ENCODE measurements at places on chromosomes 2 and 18.
A peak's percentile ranks its signal among the peaks of the same experiment; 100 is the strongest.

DNA sequence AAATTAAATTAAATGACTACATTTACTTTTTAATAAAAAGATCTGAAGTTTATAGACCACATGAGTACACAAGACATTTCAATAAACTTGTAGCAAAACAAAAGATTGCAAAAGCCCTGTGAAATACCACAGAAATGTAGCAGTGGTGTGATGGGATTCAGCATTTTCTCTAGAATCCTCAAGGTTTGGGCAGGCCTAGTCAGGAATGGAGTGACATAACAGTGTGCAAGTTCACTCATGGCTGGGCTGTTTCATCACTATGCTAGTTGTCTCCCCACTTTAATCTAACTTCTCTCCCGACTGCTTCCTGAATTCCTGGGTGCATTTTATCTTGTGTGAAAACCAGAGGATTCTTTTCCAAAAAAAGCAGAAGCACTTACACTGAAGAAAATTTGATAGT lies 1089.9 kb upstream of the DDX18 start:
- no peak for DNase-seq

- no peak for DNase-seq
These were observed 599.1 kb downstream of the NYAP2 start for GRCh38 chr2:225998653-225999052.

DNA sequence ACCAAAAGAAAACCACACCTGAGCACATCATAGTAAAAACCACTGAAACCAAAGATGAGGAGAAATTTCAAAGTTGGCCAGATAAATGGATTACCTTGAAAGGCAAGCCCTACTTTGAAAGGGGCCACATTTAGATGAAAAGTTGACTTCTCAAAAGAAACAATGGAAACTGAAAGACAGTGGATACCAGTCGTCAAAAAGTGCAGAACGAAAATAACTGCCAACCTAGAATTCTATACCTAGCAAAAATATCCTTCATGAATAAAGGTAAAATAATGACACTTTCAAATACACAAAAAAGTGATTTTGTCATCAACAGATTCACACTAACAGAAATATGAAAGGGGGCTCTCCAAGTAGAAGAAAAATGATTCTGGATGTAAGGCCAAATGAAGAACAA lies 18.4 kb downstream of the NEU4 start:
- DNase-seq, result no peak

- DNase-seq, result peak; percentile 24
These were observed 24.3 kb upstream of the CDH20 start for GRCh38 chr18:61308795-61309393.

DNA sequence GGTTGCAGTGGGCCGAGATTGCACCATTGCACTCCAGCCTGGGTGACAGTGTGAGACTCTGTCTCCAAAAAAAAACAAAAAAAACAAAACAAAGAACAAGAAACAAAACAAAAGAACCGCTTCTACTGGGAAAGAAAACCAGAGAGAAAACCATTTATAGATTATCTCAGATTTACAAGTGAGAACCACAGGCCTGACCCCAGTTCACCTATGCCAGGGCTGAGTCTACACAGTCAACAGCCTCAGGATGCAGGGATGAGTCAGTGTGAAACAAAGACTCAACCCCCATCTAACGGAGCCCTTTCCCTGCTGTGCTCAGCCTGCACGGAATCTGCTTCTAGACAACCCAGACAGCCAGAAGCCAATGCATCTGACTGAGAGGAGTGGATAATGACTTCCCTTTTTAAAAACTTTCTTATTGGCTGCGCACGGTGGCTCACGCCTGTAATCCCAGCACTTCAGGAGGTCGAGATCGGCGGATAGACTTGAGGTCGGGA lies 25.5 kb upstream of the YWHAQ start:
- DNase-seq, result no peak

GRCh38 chr2:182584462-182584861 lies 131.6 kb upstream of the DNAJC10 start:
- no peak for DNase-seq

- DNase-seq, result no peak
These were observed 172.8 kb upstream of the SESTD1 start for GRCh38 chr2:179437430-179437829.

DNA sequence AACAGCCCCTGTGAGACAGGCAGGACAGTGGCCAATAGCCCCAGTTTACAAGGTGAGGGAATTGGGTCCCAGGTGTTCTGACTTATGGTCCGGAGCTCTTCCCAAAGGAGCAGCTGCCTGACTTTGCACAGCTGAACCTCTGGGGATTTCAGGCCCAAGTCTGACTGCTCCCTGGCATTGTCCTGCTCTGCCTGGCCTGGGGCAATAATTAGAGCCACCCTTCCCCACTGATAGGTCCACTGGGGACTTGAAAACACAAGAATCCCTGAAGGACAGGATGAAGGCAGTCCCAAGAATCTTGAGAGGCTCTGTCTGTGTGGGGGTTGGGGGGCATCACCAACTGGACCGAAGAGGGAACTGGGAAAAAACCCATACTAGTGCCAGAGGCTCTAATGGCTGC lies 3.7 kb upstream of the FEV start:
- DNase-seq, result no peak

DNA sequence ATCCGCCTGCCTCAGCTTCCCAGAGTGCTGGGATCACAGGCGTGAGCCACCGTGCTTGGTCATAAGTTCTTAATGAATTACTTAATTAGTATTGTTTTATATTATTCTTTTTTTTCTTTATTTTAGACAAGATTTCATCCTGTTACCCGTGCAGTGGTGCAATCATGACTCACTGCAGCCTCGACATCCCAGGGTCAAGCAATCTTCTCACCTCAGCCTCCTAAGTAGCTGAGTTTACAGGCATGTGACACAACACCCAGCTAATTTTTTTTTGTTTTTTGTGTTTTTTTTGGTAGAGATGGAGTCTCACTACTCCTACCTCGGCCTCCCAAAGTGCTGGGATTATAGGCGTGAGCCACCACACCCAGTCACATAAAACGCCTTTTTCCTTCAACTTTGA lies 17.3 kb downstream of the C2orf42 start:
- no peak for DNase-seq

DNA sequence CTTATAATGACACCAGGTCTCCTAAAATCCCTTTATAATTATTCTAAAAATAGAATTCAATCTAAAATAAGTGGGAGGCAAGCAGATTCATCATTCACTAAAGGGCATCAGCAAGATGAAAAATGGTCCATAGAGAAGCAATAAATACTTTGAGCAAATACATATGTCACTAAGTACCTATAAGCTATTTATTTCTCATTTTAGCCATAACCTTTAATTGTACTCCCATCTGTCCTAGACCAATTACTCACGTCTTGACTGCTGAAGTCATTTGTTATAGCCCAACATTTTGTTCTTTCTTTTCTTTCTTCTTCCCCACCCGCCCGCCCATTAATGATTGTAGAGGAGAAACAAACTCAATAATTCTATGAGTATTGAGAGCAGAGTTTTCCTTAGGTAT lies 105.7 kb downstream of the MAP2 start:
- no peak for DNase-seq

GRCh38 chr2:63163161-63163820 lies 112.7 kb downstream of the OTX1 start:
- DNase-seq, result no peak

- no peak for DNase-seq
These were observed 10.1 kb downstream of the RMP24 start for GRCh38 chr18:35982409-35983114.
